NCI-H524 (cell line): ENCODE measurements at places on chromosomes 5 and 9.

- DNase-seq, result no peak
Observed at GRCh38 chr9:24881361-24881760, 335.7 kb upstream of the IZUMO3 start.

DNA sequence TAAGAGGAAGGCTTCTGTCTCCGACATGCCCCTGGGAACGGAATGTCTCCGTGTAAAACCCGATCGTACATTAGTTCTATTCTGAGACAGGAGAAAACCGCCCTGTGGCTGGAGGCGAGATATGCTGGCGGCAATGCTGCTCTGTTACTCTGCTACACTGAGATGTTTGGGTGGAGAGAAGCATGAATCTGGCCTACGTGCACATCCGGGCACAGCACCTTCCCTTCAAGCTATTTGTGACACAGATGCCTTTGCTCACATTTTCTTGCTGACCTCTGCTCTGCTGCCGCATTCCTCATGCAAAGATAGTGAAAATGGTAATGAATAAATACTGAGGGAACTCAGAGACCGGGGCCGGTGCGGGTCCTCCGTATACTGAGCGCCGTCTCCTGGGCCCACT lies 2.2 kb upstream of the DPP7 start:
- no peak for DNase-seq

DNA sequence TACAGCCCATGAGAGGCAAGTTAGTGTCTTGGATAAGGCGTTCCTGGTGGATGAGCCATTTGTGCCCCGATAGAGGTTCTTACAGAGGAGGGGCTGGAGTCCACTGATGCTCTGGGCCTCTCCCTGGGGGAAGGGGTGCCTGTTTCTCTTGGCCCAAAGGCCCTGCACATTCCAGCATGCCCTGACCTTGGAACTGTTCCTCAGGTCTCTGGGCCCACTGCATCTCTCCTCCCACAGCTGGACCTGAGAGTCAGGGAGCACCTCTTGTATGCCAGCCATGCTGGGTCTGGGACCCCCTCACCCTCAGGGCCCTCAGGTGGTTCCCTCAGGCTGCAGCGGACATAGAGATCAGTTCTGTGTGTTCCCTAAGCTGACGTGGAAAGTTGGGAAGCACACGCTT lies 26.4 kb downstream of the DAPK1 start:
- DNase-seq, result no peak

GRCh38 chr5:157590478-157590877 lies 14.9 kb upstream of the ADAM19 start:
- DNase-seq, result no peak

DNA sequence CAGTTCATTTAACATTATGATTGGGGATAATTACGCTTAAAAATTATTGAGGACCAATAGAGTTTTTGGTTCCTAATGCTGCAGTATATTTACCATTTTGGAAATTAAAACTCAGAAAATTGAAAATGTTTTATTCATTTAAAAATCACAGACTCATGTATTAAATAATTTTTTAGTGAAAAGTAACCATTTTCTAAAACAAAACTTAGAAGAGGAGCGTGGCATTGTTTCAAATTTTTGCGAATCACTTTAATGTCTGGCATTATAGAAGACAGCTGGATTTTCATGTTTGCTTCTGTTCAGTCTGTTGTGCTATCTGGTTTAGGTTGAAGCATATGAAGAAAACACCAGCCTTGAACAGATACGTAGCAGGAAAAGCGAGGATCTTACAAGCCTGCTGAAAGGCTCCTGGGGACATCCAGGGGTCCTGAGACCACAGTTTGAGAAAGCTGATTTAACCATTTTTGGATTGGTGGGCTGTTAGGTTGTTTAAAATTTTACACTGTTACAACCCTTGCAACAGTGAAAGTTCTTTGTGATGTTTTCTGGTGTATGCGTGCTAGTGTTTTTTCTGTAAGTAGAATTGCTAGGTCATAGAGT lies 1.6 kb downstream of the ZFYVE16 start:
- peak; percentile 34 for DNase-seq

DNA sequence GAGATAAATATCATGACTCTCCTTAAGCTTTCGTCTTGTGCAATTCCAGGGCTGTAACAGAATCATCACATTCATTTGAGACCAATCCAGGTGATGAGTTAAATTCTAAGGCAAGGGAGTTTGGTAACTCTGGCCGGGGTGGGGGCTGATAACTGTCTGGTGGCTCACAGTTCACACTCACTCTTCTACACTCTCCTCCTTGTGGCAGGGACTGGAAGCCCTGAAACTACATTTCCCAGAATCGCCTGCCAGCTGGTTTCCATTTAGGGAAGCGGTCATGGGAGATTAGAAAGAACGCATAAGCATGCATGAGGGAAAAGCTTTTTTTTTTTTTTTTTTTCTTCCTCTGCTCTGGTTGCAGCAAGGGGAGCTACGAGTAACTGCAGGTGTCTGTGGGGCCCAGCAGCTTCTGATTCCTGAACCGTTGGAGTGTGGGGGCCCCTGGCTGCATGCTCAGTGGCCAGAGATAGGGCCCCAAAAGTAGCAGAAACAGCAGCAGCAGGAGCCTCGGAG lies 154.8 kb upstream of the TBC1D2 start:
- peak; percentile 55 for DNase-seq
